ENCODE measurements at places on chromosomes 1 and 21.
A peak's percentile ranks its signal among the peaks of the same experiment; 100 is the strongest.

DNA sequence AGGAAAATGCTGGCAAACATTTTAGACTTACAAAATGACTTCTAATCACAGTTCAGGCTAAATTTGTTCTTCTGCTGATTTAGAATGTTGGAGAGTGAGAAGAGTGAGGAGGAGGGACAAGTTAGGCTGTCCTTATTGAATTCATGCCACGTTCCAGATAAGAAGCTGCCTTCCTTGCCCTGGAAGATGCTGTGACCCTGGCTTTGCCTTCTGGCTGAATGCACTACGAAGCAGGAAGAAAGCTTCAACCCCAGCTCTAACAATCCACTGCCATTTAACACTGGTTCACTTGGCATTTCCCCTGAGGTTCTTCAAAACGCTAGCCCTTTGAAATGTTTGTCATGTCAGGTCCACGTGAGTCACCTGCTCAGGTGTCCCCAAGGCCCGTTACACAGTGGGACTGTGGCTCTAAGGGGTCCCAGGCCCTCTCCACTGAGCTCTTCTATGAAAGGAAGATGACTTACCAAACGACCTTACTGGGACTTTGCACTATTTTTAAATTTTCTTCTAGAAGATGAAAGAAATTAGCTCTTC, 30.0 kb upstream of the LRRC8C start:
- peak; percentile 33 for DNase-seq

- DNase-seq, result no peak
These were observed 39.6 kb downstream of the TMEM53 start for GRCh38 chr1:44634606-44635189.

GRCh38 chr1:151519667-151520066, 8.5 kb downstream of the CGN start:
- DNase-seq, result no peak

GRCh38 chr1:100229681-100230443, 19.8 kb downstream of the DBT start:
- DNase-seq, result no peak

GRCh38 chr1:106768077-106768476, 288.4 kb upstream of the PRMT6 start:
- DNase-seq, result no peak

DNA sequence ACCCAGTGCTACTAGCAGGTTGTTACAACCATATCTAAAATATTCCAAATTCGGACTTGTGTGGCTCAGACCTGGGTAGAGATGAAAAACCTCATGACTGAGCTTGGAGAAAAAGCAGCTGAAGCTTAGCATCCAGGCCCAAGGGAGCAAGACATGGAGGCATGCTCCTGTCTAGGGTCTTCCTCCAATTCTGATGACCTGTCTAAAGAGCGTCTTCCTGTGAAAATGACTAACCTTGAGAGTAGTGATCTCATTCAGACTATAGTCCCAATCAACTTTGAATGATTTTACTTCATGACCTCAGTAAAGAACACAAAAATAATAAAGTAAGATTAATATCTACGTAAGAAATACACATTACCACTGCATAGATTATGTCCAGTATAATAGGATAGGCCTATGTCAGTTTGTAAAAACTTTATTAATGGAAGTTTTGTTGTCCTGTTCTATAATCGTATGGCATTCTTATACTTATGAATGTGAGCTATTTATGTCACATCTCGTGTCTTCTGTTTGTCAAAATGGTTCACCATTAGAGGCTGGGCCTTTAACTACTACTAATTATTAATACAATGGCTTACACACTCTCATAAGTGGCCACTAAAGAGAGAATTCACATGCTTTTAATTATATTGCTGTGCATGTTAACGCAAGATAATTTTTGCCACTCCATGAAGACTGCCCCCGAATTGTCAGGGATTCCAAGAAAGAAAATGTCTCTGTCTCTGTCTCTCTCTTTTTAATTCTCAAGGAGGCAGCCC, 201.3 kb downstream of the NCAM2 start:
- DNase-seq, result no peak

All from activated naive CD8-positive, alpha-beta T cell treated with anti-CD3 and anti-CD28 coated beads, Interleukin-2, amount 50 U/mL, for 24 hours (primary cell).